ENCODE measurements at places on chromosomes 5 and 9.

DNA sequence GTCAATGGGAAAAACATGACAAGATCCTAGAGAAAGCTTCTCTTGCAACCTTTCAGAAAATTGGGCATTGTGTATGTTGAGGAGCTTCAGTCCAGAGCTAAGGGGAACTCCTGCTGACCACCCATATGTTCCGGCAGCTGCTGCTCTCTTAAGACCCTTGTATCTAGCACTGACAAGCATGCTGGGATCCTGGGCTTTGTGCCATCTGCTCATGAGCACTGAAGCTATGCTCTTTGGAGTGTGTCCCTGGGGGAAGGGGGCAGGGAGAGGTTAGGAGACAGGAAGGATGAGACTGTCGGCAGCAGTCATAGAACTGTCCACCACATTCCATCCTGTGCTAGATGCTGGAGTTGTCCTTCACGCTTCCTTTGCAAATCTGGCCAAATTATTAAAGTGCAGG is 109.3 kb downstream of the JAKMIP2 start:
- no peak for DNase-seq

DNA sequence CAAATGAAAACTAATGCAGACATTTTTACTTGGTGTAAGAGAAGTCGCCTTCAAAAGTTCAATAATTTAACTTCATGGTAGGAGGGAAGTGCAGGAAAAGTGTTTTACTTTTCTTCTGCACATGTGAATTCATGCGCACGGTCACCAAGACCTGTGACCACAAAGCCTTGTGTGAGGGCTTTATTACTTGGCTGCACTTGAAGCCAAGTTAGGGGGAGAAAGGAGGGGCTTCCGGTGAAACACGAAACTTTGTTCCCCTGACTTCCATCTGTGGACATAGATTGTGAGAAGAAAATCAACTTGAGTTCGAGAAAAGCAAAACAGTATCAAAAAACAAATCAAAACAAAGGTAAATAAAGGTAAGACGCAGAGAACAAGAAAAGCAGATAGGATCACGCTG is 239.9 kb downstream of the ROR2 start:
- DNase-seq: no peak

GRCh38 chr9:96058218-96058617 is 182.7 kb downstream of the ERCC6L2 start:
- no peak for DNase-seq

GRCh38 chr5:20470997-20471396 is 483.0 kb upstream of the CDH18 start:
- no peak for DNase-seq

- DNase-seq: no peak
These were observed 154.6 kb downstream of the OLFM1 start for GRCh38 chr9:135242049-135242396.

DNA sequence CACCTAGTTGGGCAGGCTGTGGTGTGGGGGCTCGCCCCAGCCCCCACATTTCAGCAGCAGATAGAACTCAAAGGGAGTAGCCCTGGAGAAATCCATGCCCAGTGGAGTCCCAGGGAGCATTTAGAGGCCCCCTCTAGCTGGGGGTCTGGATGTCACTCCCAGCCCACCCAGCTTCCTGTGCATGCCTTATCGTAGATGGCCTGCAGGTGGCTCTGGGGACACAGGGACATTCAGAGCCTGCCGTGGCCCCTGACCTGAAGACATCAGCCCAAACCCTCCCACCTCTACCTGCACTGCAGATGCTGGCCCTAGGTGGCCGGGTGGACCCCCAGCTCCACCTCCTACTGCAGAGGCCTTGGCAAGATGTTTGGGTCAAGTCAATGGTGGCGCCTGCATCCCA is 49.0 kb upstream of the LMX1B start:
- no peak for DNase-seq

GRCh38 chr9:136777359-136777758 is 13.0 kb upstream of the LCN15 start:
- DNase-seq: no peak

- DNase-seq: no peak
These were observed 218.1 kb downstream of the AP3B1 start for GRCh38 chr5:78076351-78076750.

DNA sequence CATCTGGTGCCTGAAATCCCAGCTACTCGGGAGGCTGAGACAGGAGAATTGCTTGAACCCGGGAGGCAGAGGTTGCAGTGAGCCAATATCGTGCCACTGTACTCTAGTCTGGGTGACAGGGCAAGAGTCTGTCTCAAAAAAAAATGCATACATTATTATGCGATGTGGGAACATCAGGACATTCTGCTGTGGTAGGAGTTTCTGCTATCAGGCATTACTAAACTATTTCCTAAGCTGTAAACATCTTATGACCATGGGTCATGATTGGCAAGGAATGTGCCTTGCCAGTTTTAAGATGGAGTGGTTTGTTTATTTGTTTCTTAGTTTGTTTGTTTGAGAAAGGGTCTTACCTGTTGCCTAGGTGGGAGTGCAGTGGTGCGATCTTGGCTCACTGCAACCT is 45.1 kb upstream of the FAM120A start:
- no peak for DNase-seq

GRCh38 chr9:89993678-89994630 is 389.1 kb downstream of the GADD45G start:
- DNase-seq: no peak

GRCh38 chr5:54249210-54250028 is 61.0 kb downstream of the ARL15 start:
- DNase-seq: no peak

- no peak for DNase-seq
These were observed 523.0 kb downstream of the CSNK1G3 start for GRCh38 chr5:124034963-124035362.

- no peak for DNase-seq
These were observed 475.3 kb upstream of the RIOK2 start for GRCh38 chr5:97658116-97658900.

GRCh38 chr5:149852641-149853330 is 91.8 kb downstream of the PDE6A start:
- no peak for DNase-seq

GRCh38 chr5:135135530-135136226 is 101.7 kb upstream of the PITX1 start:
- no peak for DNase-seq

DNA sequence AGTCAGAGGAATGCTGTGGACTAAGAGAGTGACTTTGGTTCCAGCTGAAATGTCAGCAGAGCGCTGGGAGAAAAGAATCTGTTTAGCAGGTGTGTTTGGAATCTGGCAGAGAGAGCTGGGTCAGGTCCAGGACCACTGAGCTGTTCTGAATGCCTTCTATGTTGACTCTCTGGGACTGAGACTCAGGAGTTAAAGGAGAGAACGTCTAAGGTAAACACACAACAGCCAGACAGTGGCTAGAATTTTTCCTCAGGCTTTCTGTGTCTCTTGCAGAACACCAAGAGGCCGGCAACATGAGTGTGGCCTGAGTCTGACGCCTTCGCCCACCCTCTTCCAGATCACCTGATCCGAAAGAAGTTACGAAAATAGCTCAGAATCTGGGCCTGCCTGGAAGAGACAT is 107.2 kb upstream of the ZNF462 start:
- DNase-seq: no peak

DNA sequence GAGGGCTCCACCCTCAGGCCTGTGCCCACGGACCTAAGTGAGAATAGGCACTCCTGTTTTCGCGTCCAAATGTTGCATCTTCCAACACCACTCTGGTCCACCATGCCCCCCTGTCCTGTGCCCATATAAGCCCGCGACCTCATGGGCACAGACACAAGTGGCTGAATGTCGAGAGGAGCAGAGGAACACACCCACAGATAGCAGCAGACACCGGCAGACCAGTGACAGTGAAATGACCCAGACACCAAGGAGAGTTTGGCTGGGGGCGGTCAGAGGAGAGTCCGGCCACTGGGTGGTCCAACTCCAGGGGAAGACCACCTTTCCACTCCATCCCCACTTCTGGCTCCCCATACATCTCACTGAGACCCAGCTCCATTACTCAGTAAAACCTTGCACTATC is 161.4 kb upstream of the DAB2 start:
- DNase-seq: no peak

DNA sequence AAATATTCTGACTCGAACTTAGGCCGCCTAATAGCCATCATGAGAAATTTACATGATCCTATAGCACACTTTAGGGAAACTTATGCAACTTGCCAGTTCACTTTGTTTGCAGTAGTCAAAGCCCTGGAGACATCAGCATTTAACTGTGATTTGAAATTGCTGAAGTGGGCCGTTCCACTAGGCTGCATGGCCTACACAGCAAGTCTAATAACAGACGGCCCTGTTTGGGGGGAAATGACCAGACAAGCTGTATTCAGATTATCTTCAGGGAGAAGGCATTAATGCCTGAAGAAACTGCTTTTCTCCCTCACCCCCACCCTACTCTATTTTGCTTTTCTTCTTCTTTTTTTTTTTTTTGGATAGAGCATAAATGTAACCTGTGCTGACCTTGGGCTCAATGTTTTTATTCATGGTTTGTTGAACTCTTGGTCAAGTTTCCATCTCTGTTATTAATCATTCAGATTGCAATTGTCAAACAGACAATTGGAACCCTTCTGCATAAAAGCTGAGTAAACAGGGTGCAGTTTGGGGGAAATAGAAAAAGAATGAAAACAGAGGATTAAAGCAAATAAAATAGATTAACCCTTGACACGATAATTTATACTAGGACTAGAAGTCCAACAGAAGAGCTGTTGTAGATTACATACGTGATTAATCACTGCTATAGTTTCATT is 1928.2 kb upstream of the WWC1 start:
- DNase-seq: no peak

DNA sequence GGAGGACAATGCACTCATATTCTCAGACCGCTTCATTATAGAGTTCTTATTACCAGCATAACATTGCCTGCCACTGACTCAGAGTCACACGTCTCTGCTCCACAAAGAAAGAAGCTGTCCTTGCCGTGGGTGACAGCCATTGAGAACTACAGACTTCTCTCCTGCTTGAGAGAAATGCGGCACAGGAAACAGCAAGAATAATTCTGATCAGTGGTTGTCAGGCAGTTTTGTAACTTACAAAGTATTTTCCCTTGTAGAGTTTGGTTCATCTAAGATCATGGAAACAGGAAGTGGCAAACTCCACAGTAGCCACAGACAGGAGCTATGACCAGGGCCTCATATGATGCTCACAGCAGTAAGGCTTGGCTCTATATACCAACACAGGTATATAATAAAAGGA is 47.0 kb downstream of the KCNV2 start:
- DNase-seq: no peak

DNA sequence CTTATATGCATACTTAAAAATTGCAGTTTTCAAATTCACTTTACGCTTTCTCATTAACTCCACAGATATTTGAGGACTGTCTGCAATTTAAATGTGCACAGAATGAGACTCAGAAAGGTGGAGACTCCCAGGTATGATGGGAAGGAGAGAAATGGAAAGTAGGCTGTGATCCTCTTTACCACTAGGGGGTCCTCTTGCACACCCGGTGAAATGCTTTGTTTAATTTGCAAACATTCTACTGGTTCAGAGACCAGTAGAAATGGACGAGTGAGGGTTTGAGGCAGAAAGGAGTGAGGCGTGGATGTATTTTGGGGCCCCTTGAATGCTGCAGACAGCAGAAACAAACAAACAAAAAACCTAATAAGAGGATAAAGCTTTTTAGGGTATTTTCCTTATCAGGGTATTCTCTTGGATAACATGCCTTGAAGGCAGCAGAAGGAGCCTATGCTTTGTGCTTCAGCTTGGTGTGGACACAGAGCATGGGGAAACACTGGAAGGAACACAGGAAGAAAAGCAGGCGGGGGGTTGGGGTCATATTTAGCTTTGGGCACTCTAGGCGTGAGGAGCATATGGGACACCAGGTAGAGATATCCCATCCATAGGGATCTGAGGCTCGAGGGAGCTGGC is 410.1 kb downstream of the DMRT2 start:
- no peak for DNase-seq

DNA sequence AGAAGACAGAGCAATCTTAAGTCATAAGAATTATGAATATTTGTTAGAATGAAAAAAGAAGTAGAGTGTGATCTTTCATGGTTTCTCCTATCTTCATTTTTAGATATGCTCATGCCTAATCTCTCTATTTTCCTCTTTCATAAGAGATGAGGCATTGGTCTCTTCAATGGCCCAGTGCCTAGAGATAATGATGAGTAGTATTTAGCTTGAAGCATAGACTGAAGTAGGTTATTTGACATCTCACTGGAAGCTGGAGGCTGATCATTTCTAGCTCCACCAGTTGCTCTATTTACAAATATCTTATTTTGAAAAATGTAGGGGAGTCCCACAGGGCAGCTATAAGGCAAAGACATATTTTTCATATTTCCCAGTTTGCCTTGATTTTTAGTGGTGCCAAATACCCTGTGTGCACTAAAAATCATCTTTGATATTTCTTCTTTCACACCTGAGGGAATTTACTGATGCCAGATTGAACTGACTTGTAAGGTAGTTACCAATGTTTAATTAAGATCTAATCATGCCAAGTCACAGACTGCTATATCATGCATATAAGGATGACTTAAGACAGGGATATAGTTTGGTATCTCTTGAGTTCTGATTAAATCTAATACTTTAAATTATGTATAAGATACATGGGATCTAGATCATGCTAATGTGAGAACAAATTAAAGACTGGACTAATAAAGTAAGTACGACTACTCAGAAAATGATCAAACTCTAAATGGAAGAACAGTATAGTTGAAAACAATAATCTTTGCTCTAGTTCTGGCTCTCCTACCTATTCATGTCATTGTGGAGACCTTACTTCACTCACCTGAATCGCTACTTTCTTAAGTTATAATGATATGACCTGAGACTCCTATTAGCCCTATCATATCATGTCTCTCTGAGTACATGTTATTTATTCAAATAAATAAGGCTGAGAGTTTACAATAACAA is 108.2 kb upstream of the IFNE start:
- DNase-seq: no peak

DNA sequence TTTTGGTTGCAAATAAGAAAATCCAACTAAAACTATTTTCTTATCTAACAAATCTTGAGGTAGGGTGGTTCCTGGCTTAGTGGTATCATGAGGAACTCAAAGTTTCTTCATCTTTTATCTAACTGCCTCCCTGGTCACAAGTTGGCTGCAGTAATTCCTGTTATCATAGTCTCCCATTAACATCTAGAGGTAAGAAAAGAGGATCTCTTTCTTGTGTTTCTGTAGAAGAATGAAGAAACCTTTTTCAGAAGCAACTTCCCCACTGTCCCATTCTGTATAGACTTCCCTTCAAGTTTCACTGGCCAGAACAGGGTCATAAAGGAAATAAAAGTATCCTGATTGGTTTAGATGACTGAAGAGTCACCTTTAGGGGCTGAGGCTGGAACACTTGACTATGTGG is 81.8 kb upstream of the ELL2 start:
- DNase-seq: no peak

- no peak for DNase-seq
These were observed 387.3 kb downstream of the NR2F1-AS1 start for GRCh38 chr5:93193431-93194347.

DNA sequence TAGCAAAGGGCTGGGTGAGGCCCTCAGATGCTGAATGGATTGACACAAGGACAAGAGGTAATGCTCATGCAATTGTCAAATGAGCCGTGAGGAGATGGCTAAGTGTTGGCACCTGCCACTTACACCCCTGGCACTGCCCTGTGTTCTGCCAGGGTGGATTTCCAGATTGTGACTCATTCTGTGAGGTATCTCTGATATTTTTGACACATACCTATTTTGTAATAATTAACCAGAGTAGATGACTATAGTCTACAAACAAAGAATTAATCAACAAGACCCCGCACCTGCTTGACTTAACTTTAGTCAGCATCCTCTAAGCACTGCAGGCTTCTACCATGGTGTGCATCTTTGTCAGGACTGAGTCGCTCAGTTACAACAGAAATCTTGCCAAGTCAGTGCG is 200.8 kb downstream of the DIRAS2 start:
- no peak for DNase-seq
